Type B pancreatic cell (in vitro differentiated cells): ENCODE measurements at places on chromosomes 16 and 17.

GRCh38 chr16:71296584-71297340, 7.6 kb upstream of the CMTR2 start:
- no peak for DNase-seq

DNA sequence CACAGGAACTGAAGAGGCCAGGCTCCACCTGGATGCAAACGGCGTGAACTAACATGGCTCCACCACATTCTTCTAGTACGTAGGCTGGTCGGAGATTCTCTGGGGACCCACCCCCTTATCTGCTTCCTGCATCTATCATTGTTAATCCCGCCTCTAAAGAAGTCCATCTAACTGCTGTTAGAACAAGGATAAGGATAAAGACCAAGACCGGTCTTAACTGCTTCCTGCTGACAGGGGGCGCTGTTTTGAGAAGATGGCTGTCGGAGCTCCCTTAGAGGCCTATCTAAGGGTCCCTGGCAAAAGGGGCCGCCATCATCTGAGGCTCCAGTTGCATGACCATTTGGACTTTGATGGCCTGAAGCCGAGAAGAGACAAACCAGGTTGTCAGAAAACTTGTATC, 25.8 kb upstream of the TNFSF12 start:
- DNase-seq: no peak

GRCh38 chr16:4315186-4316107, at the start of gene GLIS2:
GLIS2 (plus strand) TSS chr16:4316067; CDS start chr16:4332281, 16,214 bp downstream.
- DNase-seq: no peak

DNA sequence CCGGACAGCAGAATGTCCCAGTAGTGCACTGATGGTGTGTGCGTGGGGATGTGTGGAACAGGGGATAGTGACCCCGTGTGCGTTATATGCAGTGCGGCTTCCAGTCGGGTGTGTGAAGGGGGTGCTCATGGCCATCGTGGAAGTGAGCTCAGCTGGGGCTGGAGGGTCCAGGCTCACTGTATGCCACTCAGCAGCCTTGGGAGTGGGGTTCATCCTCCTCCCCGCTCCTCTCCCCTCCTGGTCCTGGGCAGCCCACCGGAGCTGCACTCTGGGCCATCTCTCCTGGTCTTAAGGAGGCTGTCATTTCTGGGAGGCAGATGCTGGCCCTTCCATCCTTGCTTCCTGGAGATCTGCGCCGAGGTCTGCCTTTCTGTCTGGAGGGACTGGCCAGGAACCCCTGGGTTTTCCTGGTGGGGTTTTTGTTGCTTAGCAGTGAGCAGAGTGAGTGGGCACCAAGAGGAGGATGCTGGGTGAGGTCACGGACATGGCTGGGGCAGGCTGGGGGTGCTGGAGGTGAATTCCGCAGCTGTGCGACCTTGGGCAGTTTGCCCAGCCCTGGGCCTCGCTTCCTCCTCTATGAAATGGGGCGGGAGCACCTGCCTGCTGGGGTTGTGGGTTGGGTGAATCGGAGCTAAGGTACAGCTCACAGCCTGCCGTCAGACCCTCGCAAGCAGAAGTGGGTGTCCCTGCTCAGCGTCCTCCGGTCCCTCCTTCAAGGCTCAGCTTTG, 164.1 kb downstream of the SEC14L1 start:
- DNase-seq: no peak

DNA sequence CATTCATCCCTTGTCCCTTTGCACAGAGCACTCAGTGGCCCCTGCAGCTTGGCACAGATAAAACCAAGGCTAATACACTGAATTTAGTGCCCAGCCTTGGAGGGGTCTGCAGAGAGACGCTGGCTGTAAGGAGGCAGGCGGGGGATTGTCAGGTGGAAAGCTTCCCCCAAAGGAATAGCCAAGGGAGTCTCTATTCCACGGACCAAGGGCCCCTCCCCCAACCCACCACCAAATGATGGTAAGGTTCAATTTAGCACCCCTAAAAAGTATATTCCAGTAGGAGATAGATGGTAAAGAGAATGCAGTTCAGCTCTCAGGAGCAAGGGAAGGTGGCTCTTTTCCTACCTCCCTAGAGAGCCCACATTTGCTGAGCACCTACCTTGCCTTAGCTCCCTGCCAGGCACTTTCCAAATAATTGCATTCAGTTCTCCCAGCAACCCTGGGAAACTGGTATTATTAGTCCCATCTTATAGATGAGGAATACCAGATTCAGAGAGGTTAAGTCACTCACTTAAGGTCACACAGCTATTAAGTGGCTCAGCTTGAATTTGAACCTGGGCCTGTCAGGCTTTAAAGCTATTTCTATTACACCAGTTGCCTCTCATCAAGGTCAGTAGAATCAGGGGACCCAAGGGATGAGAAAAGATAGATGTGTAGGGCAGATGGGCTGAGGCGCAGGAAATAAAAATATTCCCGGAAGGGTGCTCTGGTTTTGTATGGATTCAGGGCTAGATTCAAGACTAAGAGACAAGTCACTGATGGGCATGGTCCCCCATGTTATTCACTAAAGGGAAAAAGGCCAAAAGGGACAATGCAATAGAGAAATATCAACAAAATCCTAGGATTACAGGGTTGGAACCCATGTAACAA, 20.0 kb upstream of the ZFHX3 start:
- no peak for DNase-seq

DNA sequence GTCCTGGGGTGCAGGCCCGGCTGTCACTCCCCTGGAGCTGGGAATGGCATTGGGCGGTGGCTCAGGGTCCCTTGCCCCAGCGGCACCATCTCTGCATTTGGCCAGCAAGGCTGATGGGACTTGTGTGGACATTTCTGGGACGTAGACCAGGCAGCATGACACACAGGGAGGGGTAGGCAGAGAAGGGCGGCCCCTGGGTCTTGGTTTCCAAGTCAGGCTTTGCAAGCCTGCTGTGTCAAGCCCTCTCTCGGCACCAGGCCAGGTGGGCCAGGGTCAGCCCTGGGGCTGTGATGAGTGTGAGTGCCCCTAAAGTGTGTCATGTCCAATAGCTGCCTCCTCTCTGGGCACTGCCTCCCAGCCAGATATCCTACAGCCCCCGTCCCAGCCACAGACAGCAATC, 335.2 kb downstream of the SEC14L1 start:
- no peak for DNase-seq

DNA sequence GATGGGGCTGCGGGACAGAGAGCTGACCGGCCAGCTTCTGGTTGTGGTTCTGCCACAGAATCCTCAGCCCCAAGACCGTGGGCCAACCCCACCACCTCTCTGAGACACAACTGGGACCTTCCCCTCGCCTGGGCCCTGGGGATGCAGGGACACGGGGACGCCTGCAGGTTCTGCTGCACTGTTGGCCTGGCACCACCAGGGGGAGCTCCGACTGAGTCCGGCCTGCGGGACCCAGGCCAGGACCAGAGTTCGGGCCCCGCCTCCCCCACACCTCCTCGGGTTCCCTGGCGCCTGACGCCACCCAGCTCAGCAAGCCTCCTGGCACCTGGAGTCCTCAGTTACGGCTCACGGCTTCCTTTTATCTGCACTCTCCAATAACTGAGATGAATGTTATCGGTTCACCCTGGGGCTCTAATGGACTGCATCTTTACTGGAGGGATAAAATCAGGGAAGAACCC, 27.3 kb downstream of the TBC1D16 start:
- peak; percentile 84 for DNase-seq

DNA sequence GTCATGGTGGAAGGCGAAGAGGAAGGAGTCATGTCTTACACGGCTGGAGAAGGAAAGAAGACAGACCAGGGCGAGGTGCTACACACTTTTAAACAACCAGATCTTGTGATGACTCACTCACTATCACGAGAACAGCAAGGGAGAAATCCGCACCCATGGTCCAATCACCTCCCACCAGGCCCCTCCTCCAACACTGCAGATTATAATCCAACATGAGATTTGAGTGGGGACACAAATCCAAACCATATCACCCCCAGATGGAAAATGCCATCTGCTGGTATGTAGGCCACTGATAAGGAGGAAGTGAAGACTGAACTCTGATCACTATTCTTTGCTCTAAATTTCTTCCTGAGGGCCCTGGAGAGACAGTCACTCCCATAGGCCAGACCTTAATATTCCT, 7.5 kb upstream of the ITGAX start:
- no peak for DNase-seq

DNA sequence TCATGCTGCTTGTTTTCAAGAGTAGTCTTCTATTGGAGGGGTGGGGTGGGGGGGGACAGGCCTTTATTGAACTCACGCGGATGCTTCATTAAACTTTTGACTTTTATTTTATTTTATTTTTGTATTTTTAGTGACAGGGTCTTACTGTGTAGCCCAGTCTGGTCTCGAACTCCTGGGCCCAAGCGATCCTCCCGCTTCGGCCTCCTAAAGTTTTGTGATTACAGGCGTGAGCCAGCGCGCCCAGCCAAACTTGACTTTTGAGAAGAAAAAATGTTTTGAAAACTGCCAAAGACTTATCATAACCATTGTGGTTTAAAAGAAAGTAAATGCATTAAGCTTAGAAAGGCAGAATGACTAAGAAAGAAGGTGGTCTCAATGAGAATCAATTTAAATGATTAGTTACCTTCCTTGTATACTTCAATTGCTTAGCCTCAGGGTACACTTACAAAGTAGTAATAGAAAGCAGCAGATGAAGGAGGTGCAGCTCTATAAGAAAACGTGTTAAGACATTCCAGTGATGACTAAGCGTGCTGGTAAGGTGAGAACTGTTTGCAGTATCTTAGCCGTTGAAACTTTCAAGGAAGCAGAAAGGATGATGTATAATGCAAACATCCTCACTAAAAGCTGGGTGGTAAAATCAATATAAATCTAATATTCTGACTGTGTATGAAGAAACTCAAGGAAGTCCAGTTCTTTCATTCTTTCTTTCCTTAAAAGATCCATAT, 1.2 kb downstream of the AP2B1 start:
- DNase-seq: no peak

- no peak for DNase-seq
Measured at GRCh38 chr16:67547423-67548264, 14.7 kb upstream of the CTCF start.

- no peak for DNase-seq
Measured at GRCh38 chr17:44133918-44134476, 7.7 kb upstream of the HROB start.

DNA sequence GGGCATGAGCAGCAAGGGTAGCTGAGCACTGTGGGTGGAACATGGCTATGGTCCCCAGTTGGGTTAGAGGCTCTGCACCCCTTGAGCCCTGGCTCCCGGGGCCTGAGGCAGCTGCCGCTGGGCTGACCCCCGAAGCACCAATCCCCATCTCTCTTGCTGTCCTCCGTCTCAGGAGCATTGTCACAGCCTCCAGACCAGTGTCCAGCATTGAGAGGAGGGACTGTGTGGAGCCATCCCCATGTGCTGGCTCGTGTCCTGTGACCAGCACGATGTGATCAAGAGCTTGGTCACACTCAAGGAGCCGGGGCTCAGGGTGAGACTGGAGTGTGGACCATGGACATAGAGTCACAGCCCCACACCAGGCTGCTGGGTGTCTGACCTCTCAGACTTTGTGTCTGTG, 2.9 kb downstream of the SMTNL2 start:
- DNase-seq: no peak

DNA sequence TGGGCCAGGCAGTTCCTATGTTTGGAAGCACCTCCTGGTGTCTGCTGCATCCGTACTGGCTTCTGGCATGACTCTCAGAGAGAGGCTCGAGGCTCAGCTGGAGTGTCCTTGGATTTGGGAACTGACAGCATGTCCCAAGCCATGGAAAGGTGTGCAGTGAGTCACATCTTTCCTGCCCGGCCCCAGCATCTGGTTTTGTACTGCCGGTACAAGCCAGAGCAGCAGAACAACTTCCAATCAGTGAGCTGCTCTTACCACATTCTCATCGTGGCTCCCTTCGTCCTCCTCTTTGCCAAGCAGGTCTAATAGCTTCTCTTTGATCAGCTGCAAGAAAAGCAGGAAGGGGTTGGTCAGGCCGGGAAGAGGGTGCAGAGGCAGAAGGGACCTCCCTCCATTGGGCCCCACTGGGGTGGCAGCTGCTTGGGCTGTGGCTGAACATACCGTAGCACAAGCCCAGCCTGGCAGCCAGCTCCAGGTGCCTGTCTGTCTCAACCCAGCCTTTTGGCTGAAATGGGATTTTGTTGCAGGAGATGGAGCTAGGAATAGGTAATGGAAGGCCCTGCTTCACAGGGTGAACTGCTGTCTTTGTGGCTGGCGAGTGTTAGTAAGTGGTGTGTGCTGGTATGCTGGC, 24.2 kb downstream of the SPACA3 start:
- no peak for DNase-seq

DNA sequence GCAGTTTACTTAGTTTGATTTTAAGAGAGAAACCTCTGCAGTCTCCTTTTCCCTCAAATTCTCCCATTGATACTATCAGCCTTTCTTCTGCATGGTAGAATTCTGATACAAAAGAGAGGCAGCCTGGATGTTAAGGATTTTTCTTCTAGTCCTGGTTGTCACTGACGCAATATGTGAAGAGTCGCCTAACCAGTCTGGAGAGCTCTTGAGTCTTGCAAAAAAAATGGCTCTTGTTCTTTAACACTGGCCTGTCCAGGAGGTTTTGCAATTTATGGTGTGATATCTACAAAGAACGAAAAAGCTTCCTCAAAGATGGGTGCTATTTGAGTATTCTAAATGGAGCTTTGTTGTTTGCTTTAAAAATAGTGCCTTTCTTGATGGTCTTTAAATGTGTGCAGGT, 28.9 kb downstream of the COX10 start:
- no peak for DNase-seq

- DNase-seq: no peak
Measured at GRCh38 chr17:43803758-43804157, 23.5 kb downstream of the CFAP97D1 start.

- DNase-seq: no peak
Measured at GRCh38 chr17:30433514-30433913, 43.7 kb upstream of the GOSR1 start.
